Occipital lobe (tissue), 3 donors: ENCODE measurements at places on chromosomes 2 and 18.

GRCh38 chr2:189142893-189143759 lies 36.4 kb downstream of the COL5A2 start:
- DNase-seq, result no peak

- DNase-seq, result no peak
These were observed 129.0 kb upstream of the PARD3B start for GRCh38 chr2:204416236-204416635.

DNA sequence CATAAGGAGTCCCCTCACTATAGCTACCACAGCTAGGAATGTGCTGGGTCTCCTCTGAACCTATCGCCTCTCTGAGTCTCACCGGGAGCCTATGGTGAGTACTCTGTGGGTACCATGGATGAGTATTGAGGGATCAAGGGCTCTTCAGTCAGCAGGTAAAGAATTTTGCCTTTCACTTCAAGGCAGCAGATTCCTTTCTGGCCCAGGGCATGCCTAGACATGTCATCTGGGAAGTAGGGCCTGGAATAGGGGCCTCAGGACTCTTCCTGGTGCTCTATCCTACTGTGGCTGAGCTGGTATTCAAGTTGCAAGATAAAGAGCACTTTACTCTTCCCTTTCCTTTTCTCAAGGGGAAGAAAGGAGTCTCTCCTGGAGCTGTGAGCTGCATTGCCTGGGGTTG lies 85.6 kb upstream of the LHCGR start:
- DNase-seq, result no peak

GRCh38 chr2:2173633-2174032 lies 157.4 kb downstream of the MYT1L start:
- DNase-seq, result no peak

DNA sequence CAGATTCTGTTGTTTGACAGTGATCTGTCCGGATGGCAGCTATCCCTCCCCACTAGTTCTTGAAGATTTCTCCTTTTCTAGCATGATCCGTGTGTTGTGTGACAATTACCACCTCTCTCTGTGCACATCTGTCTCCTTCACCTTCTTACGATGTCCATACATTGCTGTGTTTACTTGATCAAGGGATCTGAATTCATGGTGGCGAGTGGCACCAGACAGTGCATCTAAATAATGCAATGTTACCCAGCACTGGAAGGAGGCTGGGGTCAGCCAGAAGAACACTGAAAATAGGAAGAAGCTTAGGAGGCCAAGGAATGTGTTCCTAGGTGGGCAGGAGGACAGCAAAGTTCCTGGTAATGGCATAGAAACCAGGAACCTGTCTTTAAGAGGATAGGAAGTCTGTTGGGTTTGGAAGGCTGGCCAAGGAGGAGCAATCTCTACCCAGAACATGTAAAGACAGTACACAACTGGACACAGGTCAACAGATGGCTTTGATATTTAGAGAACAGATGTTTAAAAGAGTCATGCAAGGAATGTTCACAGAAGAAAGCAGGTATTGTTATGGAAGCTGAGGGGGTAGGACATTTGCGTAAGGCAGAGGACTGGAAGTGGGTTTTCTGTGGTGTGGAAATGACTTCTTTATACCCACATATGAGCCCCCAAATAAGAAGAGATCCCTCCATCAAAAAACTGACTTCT lies 126.4 kb downstream of the HRH4 start:
- no peak for DNase-seq

GRCh38 chr2:234025466-234025865 lies 25.0 kb upstream of the SPP2 start:
- no peak for DNase-seq

- no peak for DNase-seq
These were observed 231.9 kb downstream of the GALR1 start for GRCh38 chr18:77481541-77481940.

- no peak for DNase-seq
These were observed 7.9 kb upstream of the NABP1 start for GRCh38 chr2:191670076-191670475.

DNA sequence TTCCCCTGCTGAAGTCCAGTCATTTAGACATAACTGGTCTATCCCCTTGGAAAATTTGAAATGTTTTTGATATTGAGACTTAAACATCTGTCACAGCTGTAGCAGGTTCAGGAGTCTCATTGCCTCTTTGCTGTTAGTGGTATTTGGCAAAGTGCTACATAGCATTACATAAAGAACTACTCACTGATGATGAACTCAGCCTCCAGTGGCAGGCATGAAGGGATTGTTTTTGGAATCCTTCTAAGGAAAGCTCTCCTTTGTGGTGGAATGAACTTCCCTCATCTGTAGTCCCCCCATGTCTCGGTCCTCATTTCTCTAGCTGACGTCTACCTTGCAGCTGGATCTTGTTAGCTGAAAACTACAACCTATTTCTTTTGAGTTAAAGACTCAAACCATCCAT lies 111.6 kb downstream of the TACR1 start:
- DNase-seq, result no peak

DNA sequence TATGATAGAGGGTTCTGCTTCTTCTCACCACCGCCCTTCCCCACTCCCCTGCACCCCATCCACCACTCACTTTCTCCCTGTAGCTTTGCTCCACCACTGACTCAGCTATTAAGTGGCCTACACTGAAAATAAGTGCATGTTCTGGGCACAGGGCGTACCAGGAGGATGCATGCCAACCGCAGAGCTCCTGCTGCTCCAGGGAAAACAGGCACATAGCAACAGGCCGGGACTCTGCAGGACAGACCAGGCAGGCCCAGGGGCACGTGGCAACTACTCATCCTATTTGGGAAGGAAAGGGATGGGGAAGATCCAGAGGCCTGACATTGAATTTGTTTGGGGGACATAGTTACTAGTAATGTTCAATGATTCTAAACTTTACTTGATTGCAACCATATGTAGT lies 28.4 kb downstream of the ARL4C start:
- no peak for DNase-seq

- DNase-seq, result no peak
These were observed 27.6 kb downstream of the GALNT3 start for GRCh38 chr2:165766326-165766927.

DNA sequence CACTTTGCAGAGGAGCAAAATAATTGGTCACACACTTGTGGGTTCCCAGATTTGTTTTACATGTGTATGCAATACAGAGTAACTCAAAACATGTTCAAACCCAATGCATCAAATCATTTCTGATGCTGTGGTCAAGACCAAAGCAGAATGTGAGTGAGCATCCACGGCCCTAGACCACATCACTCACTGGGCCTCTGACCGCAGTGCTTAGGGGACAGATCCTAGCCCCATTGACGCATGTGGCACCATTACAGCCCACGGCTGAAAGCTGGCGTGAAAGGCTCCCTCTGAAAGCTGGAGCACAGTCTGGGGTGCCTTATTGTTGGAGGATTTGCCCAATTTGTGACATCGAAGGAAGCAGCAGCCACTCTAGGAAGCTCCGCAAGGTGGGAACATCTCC lies 498.8 kb upstream of the TCF4 start:
- DNase-seq, result no peak

GRCh38 chr18:2653467-2653866 lies 2.1 kb upstream of the SMCHD1 start:
- no peak for DNase-seq

- DNase-seq, result no peak
These were observed 380.6 kb upstream of the NXPH2 start for GRCh38 chr2:139160836-139161235.

DNA sequence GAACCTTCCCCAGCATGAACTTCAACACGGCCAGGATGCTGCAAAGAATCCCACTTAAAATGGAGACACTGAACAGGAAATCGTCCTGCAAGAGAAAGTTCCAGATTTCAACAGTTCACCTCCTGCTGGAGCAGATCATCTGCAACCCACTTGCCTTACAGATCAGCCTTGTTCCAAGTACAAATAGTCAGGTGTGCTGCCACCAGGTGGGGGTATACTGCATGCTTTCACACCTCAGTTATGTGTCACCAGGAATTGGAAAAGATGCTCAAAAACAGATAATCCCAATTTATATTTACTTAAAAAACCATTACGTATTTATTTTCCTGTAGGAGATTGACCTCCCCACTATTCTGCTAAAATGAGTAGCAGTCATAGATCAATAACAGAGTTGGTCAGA lies 212.3 kb downstream of the MGAT5 start:
- no peak for DNase-seq

DNA sequence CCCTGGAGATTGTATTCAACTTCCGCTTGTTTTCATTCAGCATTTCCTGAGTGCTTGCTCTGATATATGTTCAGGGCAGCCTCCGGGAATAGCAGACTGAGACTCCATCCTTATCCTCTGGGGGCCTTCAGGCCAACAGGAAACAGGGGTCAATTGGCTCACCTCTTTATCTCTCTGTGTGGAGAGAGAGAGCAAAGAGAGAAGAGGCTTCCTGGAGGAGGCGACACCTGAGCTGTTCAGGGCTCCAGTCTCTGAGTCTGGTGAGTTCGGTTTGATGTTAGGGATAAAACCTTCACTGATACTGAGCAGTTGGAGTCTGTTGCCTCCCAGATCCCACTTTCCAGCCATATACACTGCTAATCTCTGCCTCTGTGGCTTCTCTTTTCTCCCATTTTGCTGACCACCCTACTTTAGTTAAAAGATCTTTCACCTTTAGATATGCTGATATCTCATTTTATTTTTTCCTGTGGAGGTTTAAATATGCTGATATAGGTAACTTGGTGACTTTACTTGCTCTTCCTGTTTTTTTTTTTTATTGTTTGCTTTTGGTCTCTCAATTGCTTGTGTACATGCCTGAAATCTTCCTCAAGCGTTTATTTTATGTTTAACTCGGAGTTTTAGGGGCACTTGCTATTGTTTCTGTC lies 56.9 kb downstream of the KCNS3 start:
- no peak for DNase-seq

DNA sequence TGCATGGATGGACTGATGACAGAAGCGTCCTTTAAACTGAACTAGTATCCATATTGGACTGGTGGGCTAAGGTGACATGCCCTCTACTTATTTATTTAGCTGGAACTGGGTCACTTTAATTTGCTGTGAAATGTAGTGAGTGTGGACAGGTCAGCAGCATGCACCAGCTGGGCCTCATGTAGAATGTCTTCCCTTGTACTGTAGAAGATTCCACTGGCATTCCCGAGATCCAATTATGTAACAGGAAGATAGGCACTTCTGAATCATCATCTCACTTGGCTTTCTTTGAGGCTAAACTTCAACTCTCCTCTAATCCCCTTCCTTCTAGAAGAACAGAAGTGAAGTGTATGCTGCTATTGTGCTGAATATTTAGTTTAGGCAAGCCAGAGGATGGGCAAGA lies 296.2 kb downstream of the SLC8A1 start:
- DNase-seq, result no peak

DNA sequence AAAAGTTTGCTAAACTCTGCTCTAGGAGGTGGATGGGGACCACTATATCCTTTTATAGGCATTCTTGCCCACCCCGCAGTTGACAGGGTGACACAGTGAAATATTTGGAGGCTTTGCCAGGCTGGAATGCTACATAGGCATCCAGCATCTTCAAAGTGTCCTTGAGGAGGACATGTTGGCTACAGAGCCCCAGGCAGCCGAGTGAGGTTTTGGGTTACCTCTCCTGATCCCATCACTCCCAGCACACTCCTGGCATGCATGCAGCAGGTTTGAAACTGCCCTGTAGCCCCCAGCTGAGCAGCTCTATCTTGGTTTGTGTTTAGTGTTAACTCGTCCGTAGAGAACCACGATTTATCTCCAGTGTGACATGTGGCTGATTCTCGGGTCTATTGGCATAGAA lies 7.3 kb downstream of the FOSL2 start:
- DNase-seq, result no peak

GRCh38 chr18:32669549-32670165 lies 103.2 kb downstream of the KLHL14 start:
- DNase-seq, result no peak

- DNase-seq, result no peak
These were observed 200.2 kb downstream of the RAD51AP2 start for GRCh38 chr2:17318013-17318412.

- DNase-seq, result no peak
These were observed 175.2 kb downstream of the TNS1 start for GRCh38 chr2:217827430-217828201.

- DNase-seq, result no peak
These were observed 721 bp downstream of the ADAM17 start for GRCh38 chr2:9554921-9555296.

- DNase-seq, result no peak
These were observed 6.1 kb upstream of the GMPPA start for GRCh38 chr2:219492575-219492974.

DNA sequence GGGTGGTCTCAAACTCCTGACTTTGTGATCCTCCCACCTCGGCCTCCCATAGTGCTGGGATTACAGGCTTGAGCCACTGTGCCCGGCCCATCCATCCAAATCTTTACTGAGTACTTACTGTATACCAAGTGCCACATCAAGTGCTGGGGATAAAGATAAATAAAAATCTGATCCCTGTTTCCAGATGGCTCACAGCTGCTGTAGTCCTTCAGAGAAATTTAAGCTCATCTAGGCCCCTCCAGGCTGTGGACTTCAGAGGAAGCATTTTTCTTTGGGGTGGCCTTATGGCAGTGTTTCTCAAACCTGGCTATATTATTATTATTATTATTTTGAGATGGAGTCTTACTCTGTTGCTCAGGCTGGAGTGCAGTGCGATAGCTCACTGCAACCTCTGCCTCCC lies 33.7 kb upstream of the GTF2A1L start:
- no peak for DNase-seq

- no peak for DNase-seq
These were observed 225.3 kb upstream of the PXDN start for GRCh38 chr2:1969701-1970015.

GRCh38 chr18:46482831-46483230 lies 174.2 kb downstream of the LOXHD1 start:
- DNase-seq, result no peak
